Neural progenitor cell (in vitro differentiated cells): ENCODE measurements at places on chromosomes 4 and X.

DNA sequence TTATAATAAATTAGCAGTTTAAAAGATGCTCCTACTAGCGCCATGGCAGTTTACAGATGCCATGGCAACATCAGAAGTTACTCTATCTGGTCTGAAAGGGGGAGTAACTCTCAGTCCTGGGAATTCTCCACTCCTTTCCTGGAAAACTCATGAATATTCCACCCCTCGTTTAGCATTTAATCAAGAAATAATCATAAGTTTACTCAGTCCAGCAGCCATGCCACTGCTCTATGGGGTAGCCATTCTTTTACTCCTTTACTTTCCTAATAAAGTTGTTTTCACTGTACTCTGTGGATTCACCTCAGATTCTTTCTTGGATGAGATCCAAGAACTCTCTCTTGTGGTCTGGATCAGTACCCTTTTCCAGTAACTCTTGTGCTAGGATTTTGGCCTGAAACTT lies 52.3 kb downstream of the GUCY1B1 start:
- no peak overlapping the region for H3K27ac ChIP-seq
- H3K4me3 ChIP-seq = no peak overlapping the region
- no peaks in the 10 kb centered on the region for H3K36me3 ChIP-seq
- no peak for DNase-seq
- no peaks in the 10 kb centered on the region for H3K4me1 ChIP-seq
- no peaks in the 10 kb centered on the region for H3K27me3 ChIP-seq

DNA sequence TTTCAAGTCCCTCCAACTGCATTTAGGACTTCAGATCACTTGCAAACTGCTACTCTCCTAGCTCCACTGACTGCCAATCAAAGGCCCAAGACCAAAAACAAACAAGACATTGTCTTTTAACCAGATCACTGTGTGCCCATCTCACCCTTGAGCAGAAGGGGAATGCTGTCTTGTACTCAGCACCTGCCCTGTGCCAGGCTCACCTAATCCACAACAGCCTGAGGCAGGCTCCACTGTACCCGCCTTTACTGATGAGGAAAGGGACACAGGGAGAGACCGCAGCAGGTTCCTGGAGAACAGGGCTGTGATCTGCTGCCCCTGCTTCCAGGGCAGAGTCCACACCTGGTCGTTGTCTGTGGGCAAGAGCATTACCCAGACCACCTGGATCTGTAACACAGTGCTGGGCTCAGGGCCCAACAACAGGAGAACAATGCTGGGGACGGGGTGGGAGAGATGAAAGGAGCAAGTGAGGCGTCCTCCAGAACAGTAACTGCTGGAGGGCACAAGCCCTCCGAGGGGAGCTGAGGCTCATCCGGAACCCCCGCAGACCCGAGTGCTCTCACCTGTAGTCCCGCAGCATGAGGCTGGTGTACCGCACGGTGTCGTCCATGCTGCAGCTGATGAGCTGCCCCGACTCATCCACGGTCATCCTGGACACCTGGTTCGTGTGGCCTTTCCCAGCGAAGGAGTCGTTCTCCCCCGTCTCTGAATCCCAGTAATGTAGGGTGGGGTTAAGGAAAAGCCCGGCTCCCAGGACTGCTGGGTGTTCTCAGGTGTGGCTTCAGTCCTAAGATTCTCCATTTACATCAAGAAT lies 33.9 kb downstream of the WDR1 start:
- H3K4me1 ChIP-seq = no peaks in the 10 kb centered on the region
- no peak overlapping the region for H3K4me3 ChIP-seq
- no peak for DNase-seq
- H3K27ac ChIP-seq = no peak overlapping the region
- H3K27me3 ChIP-seq = no peaks in the 10 kb centered on the region
- no peaks in the 10 kb centered on the region for H3K36me3 ChIP-seq

DNA sequence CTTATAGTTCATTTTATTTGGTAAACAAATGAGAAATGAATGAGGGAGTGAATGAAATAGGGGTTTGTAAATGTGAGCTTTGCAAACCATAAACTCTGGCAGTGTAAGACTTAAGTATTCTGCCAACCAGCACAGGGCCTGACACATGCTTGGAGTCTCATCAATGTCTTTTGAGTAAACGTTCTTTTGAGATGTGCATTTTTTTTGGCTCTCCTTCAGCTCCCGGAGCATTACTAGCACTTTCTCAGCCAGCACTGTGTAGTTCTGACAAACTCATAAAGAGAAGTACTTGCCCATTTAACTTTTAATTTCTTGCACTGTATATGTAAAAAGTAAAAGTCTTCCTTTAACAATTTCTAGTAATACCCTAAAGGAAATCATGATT lies 245.3 kb downstream of the HS3ST1 start:
- H3K36me3 ChIP-seq = no peaks in the 10 kb centered on the region
- DNase-seq = no peak
- no peaks in the 10 kb centered on the region for H3K27me3 ChIP-seq
- no peak overlapping the region for H3K4me3 ChIP-seq

- DNase-seq = no peak
- no peak overlapping the region for H3K4me3 ChIP-seq
- peaks cover 7% of the 10 kb centered on the region for H3K4me1 ChIP-seq
- no peaks in the 10 kb centered on the region for H3K36me3 ChIP-seq
- no peaks in the 10 kb centered on the region for H3K27me3 ChIP-seq
Observed at GRCh38 chr4:15551740-15552446, 82.2 kb downstream of the CC2D2A start.

DNA sequence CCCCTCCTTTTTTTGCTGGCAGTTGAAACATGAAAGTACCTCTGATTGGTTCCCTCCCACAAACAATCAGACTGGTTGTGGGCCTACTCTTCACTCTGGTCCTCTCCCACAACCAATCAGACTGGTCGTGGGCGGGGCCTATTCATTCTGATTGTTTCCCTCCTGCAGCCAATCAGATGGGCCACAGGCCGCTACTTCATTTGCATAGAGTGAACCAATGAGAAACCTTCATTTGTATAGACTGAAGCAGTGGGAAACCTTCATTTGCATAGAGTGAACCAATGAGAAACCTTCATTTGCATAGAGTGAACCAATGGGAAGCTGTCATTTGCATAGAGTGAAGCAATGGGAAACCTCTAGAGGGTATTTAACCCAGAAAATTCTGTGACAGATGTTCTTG lies 55.2 kb downstream of the TRMT44 start:
- no peak for DNase-seq
- no peaks in the 10 kb centered on the region for H3K4me1 ChIP-seq
- no peaks in the 10 kb centered on the region for H3K36me3 ChIP-seq
- no peak overlapping the region for H3K27ac ChIP-seq

- H3K36me3 ChIP-seq = no peaks in the 10 kb centered on the region
- no peak for DNase-seq
- no peak overlapping the region for H3K27ac ChIP-seq
- H3K4me1 ChIP-seq = peaks cover 7% of the 10 kb centered on the region
Observed at GRCh38 chr4:168794881-168795280, 215.2 kb downstream of the CBR4 start.

DNA sequence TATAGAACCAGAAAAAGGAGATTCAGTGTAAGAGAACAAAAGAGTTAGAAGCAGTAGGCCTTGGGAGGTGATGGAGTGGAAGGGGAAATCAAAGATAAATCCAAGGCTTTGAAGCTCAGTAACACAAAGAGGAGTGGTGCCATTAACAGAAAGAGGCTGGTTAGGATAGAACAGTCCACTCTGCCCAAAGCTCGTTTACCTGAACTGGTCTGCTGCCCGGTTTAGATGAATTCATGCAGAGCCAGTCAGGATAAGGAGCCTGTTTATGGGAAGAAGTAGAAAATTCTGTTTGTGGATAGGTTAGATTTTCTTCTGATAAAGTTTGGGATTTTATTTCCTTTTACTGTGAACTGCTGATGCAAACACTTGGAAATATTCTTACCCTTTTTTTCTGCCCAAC lies 80.6 kb downstream of the HMGB2 start:
- no peaks in the 10 kb centered on the region for H3K27me3 ChIP-seq
- H3K4me3 ChIP-seq = no peak overlapping the region
- no peak overlapping the region for H3K27ac ChIP-seq
- DNase-seq = no peak

DNA sequence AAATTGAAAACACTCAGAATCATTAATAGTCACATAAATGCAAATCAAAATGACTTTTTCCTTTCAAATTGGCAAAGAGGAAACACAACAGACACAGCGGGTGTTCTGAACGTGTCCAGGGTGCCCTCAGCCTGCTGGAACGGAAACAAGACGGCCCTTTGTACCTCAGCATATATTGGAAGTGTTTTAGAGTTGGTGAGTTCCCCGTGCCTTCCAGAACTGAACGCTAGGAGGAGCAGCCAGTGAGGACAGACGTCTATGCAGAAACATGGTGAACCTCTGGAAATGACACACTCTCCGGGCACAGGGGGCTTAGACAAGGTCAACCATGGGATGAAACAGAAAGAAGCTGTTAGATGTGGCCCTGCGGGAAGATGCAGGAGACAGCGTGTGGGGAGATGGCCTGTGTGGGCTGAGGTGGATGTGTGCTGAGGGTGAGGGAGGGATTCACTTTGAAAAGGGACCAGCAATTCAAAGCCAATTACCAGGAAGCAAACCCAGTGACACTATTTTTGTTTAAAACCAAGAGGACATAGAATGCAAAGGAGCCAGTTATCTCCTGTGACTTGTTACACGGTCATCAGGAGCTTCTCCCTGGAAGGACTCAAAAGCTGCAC lies 40.4 kb downstream of the RNF212 start:
- no peaks in the 10 kb centered on the region for H3K36me3 ChIP-seq
- H3K27me3 ChIP-seq = peaks cover 12% of the 10 kb centered on the region
- H3K27ac ChIP-seq = no peak overlapping the region
- H3K4me1 ChIP-seq = no peaks in the 10 kb centered on the region

GRCh38 chr4:21778702-21779101 lies 169.9 kb downstream of the KCNIP4 start:
- H3K36me3 ChIP-seq = no peaks in the 10 kb centered on the region
- no peaks in the 10 kb centered on the region for H3K27me3 ChIP-seq
- no peak overlapping the region for H3K4me3 ChIP-seq
- H3K4me1 ChIP-seq = no peaks in the 10 kb centered on the region

DNA sequence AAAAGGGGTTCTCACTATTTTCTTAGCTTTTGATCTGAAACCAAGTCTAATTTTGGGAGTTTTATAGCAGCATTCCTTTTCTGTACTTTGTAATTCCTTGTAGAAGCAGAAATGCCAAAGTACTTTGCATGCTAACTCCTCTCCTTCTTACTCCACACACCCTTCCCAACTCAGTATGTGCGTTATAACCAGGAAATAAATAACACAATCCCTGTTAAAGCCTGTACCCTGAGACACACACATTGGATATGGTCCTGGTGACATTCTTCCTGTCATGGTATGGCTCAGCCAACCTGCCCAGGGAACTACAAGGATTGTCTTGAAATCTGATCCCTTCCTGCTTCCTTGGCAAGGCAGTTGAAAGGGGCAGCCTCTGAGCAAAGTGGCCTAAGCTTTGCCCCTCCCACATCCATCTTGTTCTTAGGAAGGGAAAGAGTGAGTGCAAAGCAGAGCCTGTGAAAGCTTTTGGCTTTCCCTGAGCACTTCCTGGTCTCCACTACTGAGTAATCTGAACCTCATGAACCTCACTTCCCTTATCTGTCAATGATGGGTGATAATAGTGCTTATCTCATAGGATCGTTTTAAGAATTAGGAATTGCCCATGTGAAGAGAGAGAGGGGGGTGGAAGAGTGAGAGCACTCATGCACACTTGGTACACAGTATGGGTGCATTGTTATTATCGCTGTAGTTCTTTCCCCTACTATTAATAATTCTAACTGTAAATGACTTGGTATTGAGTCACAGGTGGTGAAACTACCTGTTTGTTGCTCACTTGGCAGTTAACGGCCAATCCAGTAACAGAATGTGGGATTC lies 109.3 kb downstream of the AFF2 start:
- no peaks in the 10 kb centered on the region for H3K36me3 ChIP-seq
- no peaks in the 10 kb centered on the region for H3K4me1 ChIP-seq
- DNase-seq = peak; percentile 62
- no peak overlapping the region for H3K4me3 ChIP-seq
- H3K27me3 ChIP-seq = no peaks in the 10 kb centered on the region

DNA sequence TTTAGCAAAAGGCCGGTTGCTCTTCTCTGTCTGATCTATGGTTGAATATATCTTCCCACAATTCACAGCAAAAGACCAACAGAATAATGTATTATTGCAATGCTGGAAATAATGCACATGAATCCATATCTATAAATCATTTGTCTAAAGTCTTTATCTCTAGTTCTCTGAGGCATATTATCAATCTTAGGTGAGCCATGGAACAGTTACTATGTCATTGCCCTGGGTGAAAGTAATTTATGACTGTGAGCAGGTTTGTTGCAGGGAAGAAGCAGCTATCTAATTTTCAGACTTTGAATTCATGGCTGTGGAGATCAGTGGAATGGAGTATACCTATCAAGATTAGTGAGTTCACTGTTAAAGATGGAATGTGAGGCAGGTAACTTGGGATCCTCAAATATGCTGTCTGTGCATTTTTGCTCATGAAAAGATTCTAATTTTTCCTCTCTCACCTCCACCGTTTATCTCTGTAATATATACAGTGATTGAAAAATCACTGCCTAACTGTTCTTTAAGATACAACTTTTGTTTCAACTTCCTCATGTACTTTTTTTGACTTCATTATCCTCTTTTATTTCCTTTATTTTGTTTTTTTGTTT lies 256.8 kb upstream of the ARSJ start:
- H3K4me3 ChIP-seq = no peak overlapping the region
- no peak overlapping the region for H3K27ac ChIP-seq
- H3K4me1 ChIP-seq = no peaks in the 10 kb centered on the region
- no peak for DNase-seq

DNA sequence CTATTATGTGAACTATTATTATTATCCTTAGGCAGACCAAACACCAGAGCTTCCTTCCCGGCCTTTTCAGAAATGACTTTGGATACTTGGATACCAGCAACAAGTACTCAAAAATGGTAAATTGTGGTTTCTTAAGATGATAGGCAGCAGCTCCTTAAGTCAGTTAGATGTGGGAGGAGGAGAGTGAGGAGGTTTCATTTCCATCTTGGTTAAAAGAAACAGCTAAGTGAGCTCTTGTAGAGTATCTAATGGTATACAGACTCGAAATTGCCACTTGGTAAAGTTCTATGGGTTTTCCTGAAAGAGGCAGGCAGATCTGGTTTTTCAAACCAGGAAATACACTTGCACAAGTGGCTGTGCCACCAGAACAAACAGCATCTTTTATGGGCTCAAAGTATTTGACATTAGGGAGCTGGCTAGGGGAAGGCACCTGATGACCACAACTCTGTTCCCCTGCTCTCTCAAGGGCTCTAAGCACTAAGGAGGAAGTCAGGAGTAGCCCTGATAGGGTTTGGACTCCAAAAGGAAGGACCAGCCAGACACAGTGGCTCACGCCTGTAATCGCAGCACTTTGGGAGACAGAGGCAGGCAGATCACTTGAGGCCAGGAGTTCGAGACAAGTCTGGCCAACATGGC lies 130.9 kb downstream of the TMEM164 start:
- no peak for DNase-seq
- no peaks in the 10 kb centered on the region for H3K36me3 ChIP-seq
- no peak overlapping the region for H3K4me3 ChIP-seq
- no peaks in the 10 kb centered on the region for H3K27me3 ChIP-seq

DNA sequence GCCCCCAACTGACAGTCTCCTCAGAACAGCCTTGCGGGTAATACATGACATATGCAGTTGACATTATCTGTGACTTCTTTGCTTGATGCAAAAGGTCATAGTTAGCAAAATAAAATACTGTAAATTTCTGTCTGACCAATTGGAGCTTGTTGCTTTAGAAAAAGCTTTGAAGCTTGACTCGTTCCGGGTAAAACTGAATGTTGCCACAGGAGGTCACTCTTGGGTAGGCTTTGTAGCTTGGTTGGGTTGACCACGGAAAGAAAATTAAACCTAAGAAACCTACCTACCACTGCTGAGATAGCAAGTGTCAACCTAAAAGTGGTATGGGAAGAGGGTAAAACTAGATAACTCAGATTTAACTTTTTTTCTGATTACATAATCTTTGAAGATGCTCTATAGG lies 23.2 kb downstream of the PRPS2 start:
- H3K4me1 ChIP-seq = no peaks in the 10 kb centered on the region
- no peak overlapping the region for H3K4me3 ChIP-seq
- H3K36me3 ChIP-seq = no peaks in the 10 kb centered on the region
- peak; percentile 42 for DNase-seq
